ENCODE measurements at places on chromosomes 2 and 18. TPM values are rescaled to one million over a fixed set of nuclear protein-coding genes. Genes with fewer than 3 reads are reported as not detected.

DNA sequence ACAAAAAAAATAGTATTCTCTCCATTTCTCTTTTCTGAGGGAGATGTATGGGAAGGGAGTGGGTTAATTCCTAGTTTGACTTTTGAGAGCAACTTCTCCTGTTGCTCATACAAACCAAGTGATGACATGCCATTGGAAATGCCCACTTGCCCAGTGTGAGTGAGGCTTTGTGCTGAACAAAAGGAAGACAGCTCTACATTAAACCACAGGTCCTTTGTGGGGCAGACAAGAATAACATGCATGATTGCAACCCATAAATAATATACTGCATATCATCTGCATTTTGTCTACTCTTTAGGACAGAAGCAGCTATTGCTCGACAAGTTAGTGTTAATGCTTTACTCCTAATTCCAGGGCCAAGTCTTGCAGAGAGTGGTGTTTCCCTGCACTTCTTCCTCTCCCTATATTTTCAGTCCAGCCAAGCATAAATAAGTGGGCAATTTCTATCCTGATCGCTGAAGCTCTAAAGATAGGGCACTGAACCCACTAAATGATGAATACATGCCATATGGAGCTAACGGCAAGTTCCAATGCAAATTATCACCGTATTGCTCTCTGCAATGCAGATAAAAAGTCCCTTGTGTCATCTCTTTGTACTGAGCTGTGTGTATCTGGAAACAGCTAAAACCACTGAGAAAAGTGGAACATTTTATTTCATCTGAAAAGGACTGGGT is 19.4 kb upstream of the EHBP1 start:
- DNase-seq, result no peak
- H3K36me3 ChIP-seq, result no peaks in the 10 kb centered on the region
- H3K4me1 ChIP-seq, result peaks cover 5% of the 10 kb centered on the region

GRCh38 chr18:75496151-75496550 is 68.6 kb upstream of the SMIM21 start:
- no peaks in the 10 kb centered on the region for H3K36me3 ChIP-seq
- H3K4me1 ChIP-seq, result peaks cover 11% of the 10 kb centered on the region
- no peak overlapping the region for H3K4me3 ChIP-seq
- H3K27ac ChIP-seq, result no peak overlapping the region
- DNase-seq, result no peak

- DNase-seq, result no peak
- H3K4me1 ChIP-seq, result peaks cover 6% of the 10 kb centered on the region
- H3K27ac ChIP-seq, result no peak overlapping the region
- no peaks in the 10 kb centered on the region for H3K36me3 ChIP-seq
- no peak overlapping the region for H3K4me3 ChIP-seq
These were observed 50.6 kb upstream of the ODC1 start for GRCh38 chr2:10498525-10499274.

DNA sequence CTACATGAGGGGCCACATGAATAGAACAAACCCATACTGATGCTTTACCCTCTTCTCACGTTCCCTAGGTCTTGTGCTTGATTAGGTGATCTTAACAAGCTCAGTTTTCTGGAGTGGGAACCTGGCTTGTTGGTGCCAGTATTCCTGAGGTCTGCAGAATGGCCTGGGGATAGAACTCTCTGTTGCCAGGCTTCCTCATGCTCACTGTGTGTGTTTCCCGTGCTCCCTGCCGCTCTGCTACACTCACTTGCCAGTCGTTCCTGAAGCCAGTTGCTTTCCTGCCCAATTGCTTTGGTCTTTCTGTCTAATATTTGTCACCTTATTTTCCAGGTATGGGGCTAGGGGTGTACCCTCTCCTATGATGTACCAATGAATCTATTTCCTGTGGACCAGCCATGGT is 2111.5 kb upstream of the PIK3C3 start:
- no peak overlapping the region for H3K27ac ChIP-seq
- H3K4me3 ChIP-seq, result no peak overlapping the region
- H3K27me3 ChIP-seq, result peaks cover 4% of the 10 kb centered on the region

- H3K4me1 ChIP-seq, result peaks cover 19% of the 10 kb centered on the region
- H3K27me3 ChIP-seq, result no peaks in the 10 kb centered on the region
- no peaks in the 10 kb centered on the region for H3K36me3 ChIP-seq
- H3K4me3 ChIP-seq, result no peak overlapping the region
- H3K27ac ChIP-seq, result no peak overlapping the region
- no peak for DNase-seq
These were observed 87.1 kb downstream of the GFPT1 start for GRCh38 chr2:69299772-69300516.

- H3K4me3 ChIP-seq, result no peak overlapping the region
- no peak for DNase-seq
- H3K36me3 ChIP-seq, result no peaks in the 10 kb centered on the region
These were observed 392.4 kb downstream of the TNS1 start for GRCh38 chr2:217610401-217610814.

GRCh38 chr2:181178823-181179412 is 198.5 kb downstream of the UBE2E3 start:
- no peak overlapping the region for H3K27ac ChIP-seq
- H3K4me3 ChIP-seq, result no peak overlapping the region
- H3K4me1 ChIP-seq, result peaks cover 14% of the 10 kb centered on the region
- H3K27me3 ChIP-seq, result no peaks in the 10 kb centered on the region
- peaks cover 2% of the 10 kb centered on the region for H3K36me3 ChIP-seq

DNA sequence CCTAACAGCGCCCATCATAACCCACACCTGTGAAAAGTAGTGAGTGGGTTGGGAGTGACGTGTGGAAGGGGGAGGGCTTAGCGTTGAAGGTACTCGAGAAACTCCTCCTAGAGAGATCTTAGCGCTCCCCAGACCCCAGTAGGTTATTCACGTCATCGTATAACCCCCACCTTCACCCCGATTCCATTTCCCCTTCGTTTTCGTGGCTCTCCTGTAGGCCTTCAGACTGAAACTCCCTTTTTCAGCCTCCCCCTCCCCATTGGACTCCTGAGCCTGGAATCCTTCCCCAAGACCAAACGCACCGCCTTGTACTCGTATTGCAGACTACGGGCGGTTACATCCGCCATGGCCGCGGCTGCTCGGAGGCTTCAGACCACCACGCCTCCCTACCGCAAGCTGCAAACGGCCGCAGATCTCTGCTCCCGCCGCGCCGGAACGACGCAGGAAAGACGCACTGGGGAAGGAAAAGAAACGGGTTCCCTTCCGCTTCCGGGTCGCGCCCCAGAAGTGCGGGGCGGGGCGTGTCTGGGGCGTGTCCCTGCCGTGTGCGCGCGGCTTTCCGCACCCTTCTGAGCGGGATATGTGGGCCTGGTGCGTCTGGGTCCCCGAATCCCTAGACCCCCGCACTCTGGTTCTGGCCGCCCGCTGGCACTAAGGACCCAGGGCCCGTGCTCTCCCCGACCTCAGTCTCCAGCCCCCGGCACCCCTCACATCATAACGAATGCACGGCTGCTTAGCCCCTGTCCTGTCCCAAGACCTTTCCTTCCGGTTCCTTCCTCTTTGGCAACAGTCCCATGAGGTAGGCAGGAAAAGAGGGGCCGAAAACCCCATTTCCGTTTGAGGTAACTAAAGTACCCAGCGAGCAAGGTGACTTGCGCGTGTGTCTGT is at the start of gene SNRNP200:
SNRNP200 (minus strand) TSS at position 456 of the 888 bp plus-strand sequence; CDS start at position 347, 109 bp downstream.
- no peaks in the 10 kb centered on the region for H3K27me3 ChIP-seq
- DNase-seq, result peak; percentile 90
- peak within 1 kb of the TSS; percentile 99 for H3K4me3 ChIP-seq

GRCh38 chr2:72037261-72037666 is 110.4 kb downstream of the CYP26B1 start:
- DNase-seq, result peak; percentile 57
- no peak overlapping the region for H3K27ac ChIP-seq
- peaks cover 2% of the 10 kb centered on the region for H3K36me3 ChIP-seq

GRCh38 chr2:70919672-70920366 is 15.9 kb upstream of the ATP6V1B1 start:
- H3K27ac ChIP-seq, result no peak overlapping the region
- DNase-seq, result peak; percentile 70
- H3K27me3 ChIP-seq, result no peaks in the 10 kb centered on the region
- peaks cover 12% of the 10 kb centered on the region for H3K36me3 ChIP-seq
- no peak overlapping the region for H3K4me3 ChIP-seq

GRCh38 chr2:29940706-29941105 is 19.3 kb upstream of the ALK start:
- no peaks in the 10 kb centered on the region for H3K27me3 ChIP-seq
- H3K36me3 ChIP-seq, result no peaks in the 10 kb centered on the region
- no peaks in the 10 kb centered on the region for H3K4me1 ChIP-seq
- no peak overlapping the region for H3K27ac ChIP-seq
- DNase-seq, result no peak

GRCh38 chr2:83817511-83817910 is 641.6 kb downstream of the SUCLG1 start:
- no peaks in the 10 kb centered on the region for H3K4me1 ChIP-seq
- H3K27ac ChIP-seq, result no peak overlapping the region
- DNase-seq, result no peak
- no peak overlapping the region for H3K4me3 ChIP-seq
- no peaks in the 10 kb centered on the region for H3K36me3 ChIP-seq

- DNase-seq, result no peak
- H3K27me3 ChIP-seq, result peaks cover 5% of the 10 kb centered on the region
- H3K27ac ChIP-seq, result no peak overlapping the region
- H3K4me1 ChIP-seq, result no peaks in the 10 kb centered on the region
These were observed 55.1 kb downstream of the CDH19 start for GRCh38 chr18:66548747-66549146.

DNA sequence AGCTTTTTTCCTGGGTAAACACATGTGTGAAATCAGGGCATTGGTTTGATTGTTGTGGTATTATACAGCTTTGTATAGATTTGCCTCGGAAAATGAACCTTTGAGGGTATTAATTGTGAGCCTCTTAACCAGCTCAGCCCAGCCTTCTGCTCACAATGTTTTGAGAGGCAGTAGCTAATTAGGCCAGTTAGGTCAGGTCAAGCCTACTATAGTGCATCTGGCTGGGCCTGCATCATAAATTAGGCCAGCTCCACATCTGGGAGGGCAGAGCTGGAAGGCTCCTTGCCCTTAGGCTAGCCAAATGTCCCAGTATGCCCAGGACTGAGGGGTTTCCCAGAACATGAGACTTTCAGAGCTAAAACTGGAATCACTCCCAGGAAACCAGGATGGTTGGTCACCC is 43.0 kb downstream of the LRATD1 start:
- H3K27me3 ChIP-seq, result no peaks in the 10 kb centered on the region
- H3K36me3 ChIP-seq, result no peaks in the 10 kb centered on the region
- H3K4me3 ChIP-seq, result no peak overlapping the region
- H3K4me1 ChIP-seq, result no peaks in the 10 kb centered on the region
- DNase-seq, result no peak
- no peak overlapping the region for H3K27ac ChIP-seq

- H3K27me3 ChIP-seq, result no peaks in the 10 kb centered on the region
- no peak overlapping the region for H3K4me3 ChIP-seq
- DNase-seq, result no peak
- H3K4me1 ChIP-seq, result peaks cover 11% of the 10 kb centered on the region
- no peak overlapping the region for H3K27ac ChIP-seq
These were observed 20.4 kb upstream of the BCL2 start for GRCh38 chr18:63339920-63340484.

GRCh38 chr2:223494496-223494895 is 107.7 kb downstream of the SCG2 start:
- H3K4me3 ChIP-seq, result no peak overlapping the region
- H3K27ac ChIP-seq, result no peak overlapping the region
- H3K27me3 ChIP-seq, result no peaks in the 10 kb centered on the region
- DNase-seq, result no peak
- peaks cover 6% of the 10 kb centered on the region for H3K36me3 ChIP-seq

Gene COL4A4
- total RNA-seq, result 7.3 TPM

Gene VWA3B
- total RNA-seq, result not detected

Gene PCARE
- total RNA-seq, result not detected

Gene RAPH1
- 58.9 TPM for total RNA-seq

Gene MC2R
- total RNA-seq, result not detected

Gene MYOM1
- total RNA-seq, result 1.5 TPM

Gene TGFA
- total RNA-seq, result 0.25 TPM

Gene SERPINB10
- total RNA-seq, result not detected

Gene ALKAL2
- total RNA-seq, result 164 TPM

Gene ITGA4
- total RNA-seq, result 23.0 TPM

Gene MATN3
- total RNA-seq, result 17.0 TPM

Gene LHCGR
- total RNA-seq, result not detected

Gene ICOS
- total RNA-seq, result not detected

Gene CDK5R2
- not detected for total RNA-seq

Gene CCT7
- total RNA-seq, result 192 TPM

Data from chondrocyte (in vitro differentiated cells).